ENCODE measurements at places on chromosomes 4 and X. TPM values are rescaled to one million over a fixed set of nuclear protein-coding genes. Genes with fewer than 3 reads are reported as not detected.

Gene RASGEF1B
- not detected for polyA plus RNA-seq

Gene DAPP1
- not detected for polyA plus RNA-seq

Gene SH3RF1
- polyA plus RNA-seq: 16.7 TPM

Gene WNK3
- polyA plus RNA-seq: 0.30 TPM

Gene GJB1
- polyA plus RNA-seq: not detected

Gene TMEM33
- polyA plus RNA-seq: 52.9 TPM

Gene GABRA4
- polyA plus RNA-seq: not detected

Gene GABRB1
- polyA plus RNA-seq: not detected

Gene SLC2A9
- 1.8 TPM for polyA plus RNA-seq

Gene NRK
- 1.1 TPM for polyA plus RNA-seq

Gene LRIT3
- polyA plus RNA-seq: 0.05 TPM

Gene GRPR
- polyA plus RNA-seq: 0.16 TPM

Gene DRD5
- not detected for polyA plus RNA-seq

Gene GEMIN8
- 24.5 TPM for polyA plus RNA-seq

Gene ZNF674
- 2.3 TPM for polyA plus RNA-seq

Gene IL3RA
- 35.1 TPM for polyA plus RNA-seq

Gene AKAP4
- not detected for polyA plus RNA-seq

Gene PAGE2B
- not detected for polyA plus RNA-seq

Gene SAP30
- polyA plus RNA-seq: 9.9 TPM

Gene ENAM
- polyA plus RNA-seq: 0.07 TPM

Gene NPFFR2
- 0.13 TPM for polyA plus RNA-seq

Gene CTAG1B
- not detected for polyA plus RNA-seq

Gene SOD3
- polyA plus RNA-seq: not detected

Gene TLR7
- polyA plus RNA-seq: not detected

Gene FGF2
- 3.7 TPM for polyA plus RNA-seq

Gene PRICKLE3
- polyA plus RNA-seq: 6.8 TPM

Gene DIPK2B
- 42.5 TPM for polyA plus RNA-seq

Gene IGSF1
- not detected for polyA plus RNA-seq

Gene SNX25
- polyA plus RNA-seq: 3.1 TPM

Gene GYG2
- polyA plus RNA-seq: 0.12 TPM

Gene PRDM5
- 1.6 TPM for polyA plus RNA-seq

Gene CASK
- 5.7 TPM for polyA plus RNA-seq

Gene TCEAL7
- 4.2 TPM for polyA plus RNA-seq

Gene NAP1L3
- 0.03 TPM for polyA plus RNA-seq

Gene ARHGEF9
- polyA plus RNA-seq: 5.6 TPM

Gene F9
- not detected for polyA plus RNA-seq

Gene NXF3
- not detected for polyA plus RNA-seq

All from endothelial cell of umbilical vein (primary cell).